ENCODE measurements at places on chromosomes 4 and X. TPM values are rescaled to one million over a fixed set of nuclear protein-coding genes. Genes with fewer than 3 reads are reported as not detected.

Gene PCYT1B
- 0.27 TPM for polyA plus RNA-seq

Gene ZCCHC18
- polyA plus RNA-seq = 2.5 TPM

Gene EVC2
- 1.7 TPM for polyA plus RNA-seq

Gene PARM1
- polyA plus RNA-seq = 0.02 TPM

Gene YTHDC1
- polyA plus RNA-seq = 12.7 TPM

Gene TREX2
- 0.99 TPM for polyA plus RNA-seq

Gene FGFBP2
- not detected for polyA plus RNA-seq

Gene GPR50
- not detected for polyA plus RNA-seq
